ENCODE measurements at places on chromosomes 11 and 22. TPM values are rescaled to one million over a fixed set of nuclear protein-coding genes. Genes with fewer than 3 reads are reported as not detected.

DNA sequence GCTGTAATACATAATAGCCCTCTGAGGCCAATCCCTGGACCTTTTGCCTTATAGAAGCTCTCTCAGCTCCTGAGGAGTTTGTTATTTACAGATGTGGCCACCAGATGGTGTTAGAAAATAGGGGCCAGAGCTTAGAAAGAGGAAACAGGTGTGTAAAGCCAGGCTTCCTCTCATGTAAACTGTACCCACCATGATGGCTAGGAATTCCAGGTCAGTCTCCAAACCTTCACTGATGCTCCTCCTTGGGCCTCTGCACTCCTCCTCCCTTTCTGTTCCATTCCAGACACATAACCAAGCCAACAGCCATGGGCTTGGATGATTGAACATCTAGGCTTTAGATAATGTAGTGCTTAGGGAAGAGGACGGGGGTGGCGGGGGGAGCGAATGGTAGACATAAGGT lies 39.7 kb downstream of the USP35 start:
- DNase-seq, result peak; percentile 66

DNA sequence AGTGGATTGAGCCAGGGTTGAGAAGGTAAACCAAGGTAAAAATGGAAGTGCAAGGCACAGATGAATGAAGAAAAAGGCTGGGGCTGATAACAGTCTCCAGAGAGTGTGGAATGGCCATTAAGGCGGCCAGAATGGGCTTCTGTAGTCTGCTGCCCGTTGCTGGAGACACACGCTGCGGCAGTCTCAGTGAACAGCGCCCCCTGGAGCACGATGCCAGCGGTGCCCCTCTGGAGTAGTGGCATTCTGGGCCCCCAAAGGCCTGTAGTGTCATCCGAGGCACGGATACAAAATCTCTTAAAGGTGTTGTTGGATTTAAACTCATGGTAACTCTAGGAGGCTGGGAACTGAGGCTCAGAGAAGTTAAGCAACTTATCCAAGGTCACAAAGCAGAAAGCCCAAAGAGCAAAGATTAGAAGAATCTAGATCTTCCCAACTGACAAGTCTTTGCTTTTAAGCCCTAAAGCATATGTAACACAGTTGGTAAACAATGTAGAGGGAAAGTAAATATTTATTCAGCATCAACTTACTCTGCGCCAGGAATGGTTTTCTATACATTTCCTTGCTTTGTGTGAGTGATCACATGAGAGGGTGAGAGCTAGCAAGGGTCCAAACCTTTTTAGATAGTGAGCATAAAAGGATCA lies 18.2 kb downstream of the KCNJ1 start:
- peak; percentile 60 for DNase-seq

- no peak for DNase-seq
Observed at GRCh38 chr11:721741-722345, 15.8 kb downstream of the EPS8L2 start.

Gene ALDH3B1
- polyA plus RNA-seq, result 43.4 TPM

- DNase-seq, result no peak
Observed at GRCh38 chr11:62621027-62621566, 689 bp downstream of the B3GAT3 start.

DNA sequence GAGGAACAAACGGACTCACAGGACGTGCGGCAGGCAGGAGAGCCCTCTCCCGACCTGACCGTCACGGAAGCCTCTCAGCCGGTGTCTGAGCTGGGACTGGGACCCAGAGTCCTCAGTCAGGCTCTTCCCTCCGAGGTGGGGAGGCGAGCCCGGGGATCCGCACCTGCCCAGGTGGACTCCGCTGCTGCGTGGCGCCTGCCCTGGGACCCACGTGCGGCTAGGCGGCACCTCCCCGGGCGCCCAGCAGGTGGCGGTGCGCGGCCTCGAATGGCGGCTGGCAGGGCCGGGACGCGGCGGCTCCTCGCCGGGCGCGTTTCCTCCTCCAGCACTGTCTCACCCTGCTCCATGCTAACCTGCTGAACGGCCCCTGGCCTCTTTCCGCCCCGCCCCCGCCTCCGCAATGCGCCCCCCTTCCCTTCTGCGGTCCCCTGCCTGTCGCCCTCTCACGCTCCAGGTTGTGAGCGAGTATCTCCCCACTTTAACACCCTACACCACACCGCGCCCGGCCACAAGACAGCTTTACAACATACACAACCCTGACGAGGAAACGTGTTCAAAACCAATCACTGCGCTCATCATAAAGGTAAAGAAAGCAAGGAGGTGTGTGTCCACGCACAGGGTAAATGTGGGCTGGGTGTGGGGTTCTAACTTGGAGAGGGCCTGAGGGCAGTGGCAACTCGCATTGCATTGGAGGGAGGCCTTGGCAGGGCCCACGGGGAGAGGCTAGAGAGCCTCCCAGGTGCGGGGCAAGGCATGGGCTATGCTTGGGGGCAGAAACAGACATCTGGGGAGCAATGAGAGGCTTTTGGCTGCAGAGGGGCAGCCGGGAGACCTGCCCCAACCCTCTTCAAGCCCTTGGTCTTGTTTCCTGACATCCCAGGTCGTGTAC lies 25.9 kb upstream of the ATXN10 start:
- DNase-seq, result peak; percentile 78

- DNase-seq, result peak; percentile 52
Observed at GRCh38 chr11:116691771-116692177, 81.0 kb downstream of the BUD13 start.

- peak; percentile 60 for DNase-seq
Observed at GRCh38 chr22:21972293-21972779, 10.3 kb downstream of the TOP3B start.

DNA sequence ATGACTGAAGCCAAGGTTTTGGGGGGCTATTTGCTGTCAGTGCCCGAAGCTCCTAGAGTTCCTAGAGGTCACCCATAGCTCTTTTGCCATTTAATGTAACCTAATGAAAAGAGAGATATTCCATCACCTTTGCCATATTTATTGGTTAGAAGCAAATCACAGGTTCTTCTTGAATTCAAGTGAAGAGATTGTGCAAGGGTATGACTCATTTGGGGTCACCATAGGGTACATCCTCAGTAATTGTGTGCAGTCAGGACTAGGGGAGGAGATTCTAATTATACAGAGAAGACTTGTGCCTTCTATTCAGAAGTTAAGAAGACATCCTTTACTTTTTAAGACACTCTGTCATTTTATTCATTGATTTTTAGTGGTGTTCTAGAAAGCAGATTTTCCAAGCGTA lies 6.9 kb upstream of the PRAME start:
- DNase-seq, result peak; percentile 27

GRCh38 chr11:128905345-128906184 lies 14.4 kb downstream of the KCNJ5 start:
- DNase-seq, result peak; percentile 63

GRCh38 chr22:19870153-19871022 lies 15.7 kb upstream of the GNB1L start:
- DNase-seq, result no peak

- DNase-seq, result no peak
Observed at GRCh38 chr11:88188251-88188931, 13.1 kb upstream of the RAB38 start.

DNA sequence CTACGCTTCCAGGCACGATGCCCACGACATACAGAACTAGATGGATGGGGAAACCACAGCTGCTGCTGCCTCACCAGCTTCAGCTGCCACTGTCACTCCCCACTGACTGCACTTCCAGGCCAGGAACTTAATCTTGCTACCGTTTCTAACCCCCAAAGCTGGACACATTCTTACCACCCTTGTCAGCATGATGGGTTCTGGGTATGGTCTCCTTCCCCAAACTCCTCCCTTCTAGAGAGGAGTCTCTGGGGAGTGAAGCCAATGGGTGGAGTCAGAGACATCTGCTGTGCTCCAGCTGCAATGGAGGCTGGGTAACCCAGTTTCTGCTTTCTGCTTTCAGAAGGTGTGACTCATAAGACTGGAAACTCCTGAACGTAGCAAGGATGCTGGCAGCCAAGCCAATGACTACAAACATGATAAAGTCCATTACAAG lies 87.0 kb upstream of the THY1 start:
- DNase-seq, result peak; percentile 98

GRCh38 chr11:2860636-2861035 lies 24.9 kb downstream of the CDKN1C start:
- peak; percentile 29 for DNase-seq

GRCh38 chr22:38074181-38075104 lies 9.5 kb downstream of the SLC16A8 start:
- no peak for DNase-seq

Gene CD44
- 519 TPM for polyA plus RNA-seq

- no peak for DNase-seq
Observed at GRCh38 chr11:79670882-79671281, 230.1 kb upstream of the TENM4 start.

- no peak for DNase-seq
Observed at GRCh38 chr22:23657727-23658126, 25.6 kb upstream of the DRICH1 start.

Gene SLC25A18
- polyA plus RNA-seq, result not detected

Gene CENPM
- 18.9 TPM for polyA plus RNA-seq

Gene MMP27
- polyA plus RNA-seq, result not detected

DNA sequence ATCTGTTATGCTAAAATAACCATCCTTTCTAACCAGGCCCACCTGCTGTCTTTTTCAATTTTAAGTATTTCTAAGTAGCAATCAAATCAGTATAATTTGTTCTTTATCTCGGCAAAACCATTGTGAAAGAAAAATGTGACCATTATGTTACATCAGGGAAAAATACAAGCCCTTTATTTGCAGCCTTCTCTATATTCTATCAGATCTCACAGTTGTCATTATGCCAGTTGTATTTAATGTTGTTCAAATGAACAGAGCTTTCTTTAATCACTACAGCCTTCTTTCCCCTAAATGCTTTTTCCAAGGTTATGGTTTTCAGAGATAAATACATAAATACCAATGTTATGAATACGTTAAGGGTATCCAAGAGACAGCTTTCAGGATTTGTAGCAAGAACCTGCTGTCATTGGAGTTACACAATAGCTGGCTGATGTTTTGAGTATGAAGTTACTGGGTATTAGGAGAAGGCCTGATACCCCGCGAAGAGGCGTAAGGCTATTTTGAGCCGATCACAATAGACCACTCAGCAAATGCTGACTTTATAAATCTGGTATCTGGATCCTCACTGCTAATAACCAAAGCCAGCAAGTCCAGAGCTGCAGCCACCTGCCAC lies 406.3 kb downstream of the CADM1 start:
- DNase-seq, result no peak

DNA sequence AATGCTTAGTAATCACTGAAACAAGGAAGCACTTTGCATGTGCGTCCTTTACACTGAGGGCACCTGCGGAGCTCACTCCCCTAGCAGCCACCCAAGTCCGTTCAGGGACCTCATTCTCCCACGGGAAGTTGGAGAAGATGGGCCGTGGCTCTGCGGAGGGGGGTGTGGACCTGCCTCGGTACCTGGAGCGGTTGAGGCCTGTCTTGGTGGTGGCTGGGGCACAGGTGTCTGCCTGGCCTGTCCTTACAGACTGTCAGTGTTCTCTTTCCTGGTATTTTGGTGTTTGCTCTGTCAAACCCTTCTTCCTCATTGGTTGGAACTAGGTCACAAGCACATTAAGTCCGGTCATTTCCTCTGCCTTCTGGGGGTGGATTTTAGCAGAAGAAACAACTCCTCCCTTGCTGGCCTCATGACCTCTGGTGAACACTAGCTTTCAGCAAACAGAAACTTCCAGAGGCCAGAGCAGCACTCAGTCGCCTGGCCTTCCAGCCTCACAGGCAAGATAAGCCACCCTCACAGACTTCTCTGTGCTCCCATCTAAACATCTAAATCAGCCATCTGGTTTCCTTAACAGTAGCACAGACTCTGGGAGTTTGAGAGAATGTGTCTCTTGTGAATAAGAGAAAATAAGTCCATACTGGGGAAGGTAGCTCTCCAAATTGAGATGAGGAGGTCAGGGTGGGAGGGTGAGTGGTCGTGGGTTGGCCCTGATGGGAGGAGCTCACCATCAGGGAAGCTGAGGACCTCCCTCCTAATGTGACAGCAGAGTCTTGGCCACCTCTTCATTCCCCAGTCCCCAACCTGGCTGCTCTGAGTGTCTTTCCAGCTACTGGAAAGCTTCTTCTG lies 8.6 kb downstream of the SNAP29 start:
- DNase-seq, result peak; percentile 33

GRCh38 chr11:90318651-90319050 lies 95.8 kb upstream of the CHORDC1 start:
- DNase-seq, result no peak

DNA sequence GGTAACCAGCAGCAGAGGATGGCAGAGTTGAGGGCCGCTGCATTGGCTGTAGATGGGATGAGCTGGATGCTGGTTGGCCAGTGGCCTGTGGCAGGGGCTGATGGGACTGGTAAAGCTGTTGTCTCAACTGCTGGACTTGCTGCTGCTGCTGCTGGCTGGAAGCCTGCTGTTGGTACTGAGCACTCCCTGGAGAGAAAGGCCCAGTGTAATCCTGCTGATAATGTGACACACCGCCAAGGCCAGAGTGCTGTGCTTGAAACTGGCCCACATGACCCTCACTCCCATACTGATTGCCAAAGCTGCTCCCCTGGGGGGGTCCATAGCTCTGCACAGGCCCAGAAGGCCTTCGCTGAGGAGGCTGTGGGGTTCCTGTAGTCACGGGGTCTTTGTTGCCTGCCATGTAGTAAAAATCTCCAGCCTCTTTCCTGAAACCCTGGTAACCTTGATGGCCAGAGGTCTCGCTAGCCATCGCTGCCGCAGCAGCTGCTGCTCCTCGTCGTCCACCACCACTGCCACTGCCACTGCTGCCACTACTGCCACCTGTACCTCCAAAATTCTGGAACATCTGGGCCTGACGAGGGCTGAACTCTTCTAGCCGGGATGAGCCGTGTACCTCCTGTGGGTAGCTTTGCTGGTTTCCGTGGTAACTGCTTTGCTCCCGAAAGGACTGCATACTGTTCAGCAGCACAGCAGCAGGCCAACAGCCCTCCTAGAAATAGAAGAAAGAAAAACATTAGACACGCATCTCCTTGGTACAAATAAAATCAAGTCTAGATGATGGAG lies 55.6 kb downstream of the TCF20 start:
- DNase-seq, result no peak

DNA sequence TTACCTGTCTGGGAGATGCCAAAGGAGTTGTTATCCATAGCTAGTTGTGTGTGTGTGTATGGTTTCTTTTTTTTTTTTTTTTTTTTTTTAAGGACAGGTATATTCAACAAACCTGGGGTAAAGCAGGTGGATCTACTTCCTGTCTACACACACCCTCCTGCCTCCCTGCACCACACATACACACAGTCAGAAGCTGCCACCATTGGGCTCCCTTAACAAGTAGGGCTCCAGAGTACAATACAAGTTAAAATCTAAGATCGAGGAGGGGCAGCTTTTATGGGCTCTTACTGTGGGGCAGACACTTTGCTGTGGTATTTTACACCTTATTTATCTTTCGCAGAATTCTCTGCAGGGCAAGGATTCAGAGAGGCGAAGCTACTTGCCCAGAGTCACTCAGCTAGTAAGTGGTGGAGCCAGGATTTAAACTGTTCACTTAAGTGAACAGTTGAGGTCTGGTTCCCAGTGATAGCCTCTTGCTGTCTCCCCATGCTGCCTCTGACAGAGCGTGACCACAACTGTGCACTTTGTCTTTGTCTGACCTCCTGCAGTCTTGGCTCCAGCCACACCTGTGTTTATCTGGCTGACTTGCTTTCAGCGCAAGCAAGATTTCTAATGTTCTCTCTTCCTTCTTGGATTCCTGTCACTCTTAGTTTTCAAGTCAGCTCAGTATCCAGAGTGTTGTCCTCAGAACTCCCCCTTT lies 135.0 kb downstream of the CSNK2A3 start:
- no peak for DNase-seq

Gene TYMP
- polyA plus RNA-seq, result 24.8 TPM

Gene MUC6
- polyA plus RNA-seq, result not detected

All from GM23248 (cell line).